ENCODE measurements at places on chromosomes 11 and 22.
A peak's percentile ranks its signal among the peaks of the same experiment; 100 is the strongest.

DNA sequence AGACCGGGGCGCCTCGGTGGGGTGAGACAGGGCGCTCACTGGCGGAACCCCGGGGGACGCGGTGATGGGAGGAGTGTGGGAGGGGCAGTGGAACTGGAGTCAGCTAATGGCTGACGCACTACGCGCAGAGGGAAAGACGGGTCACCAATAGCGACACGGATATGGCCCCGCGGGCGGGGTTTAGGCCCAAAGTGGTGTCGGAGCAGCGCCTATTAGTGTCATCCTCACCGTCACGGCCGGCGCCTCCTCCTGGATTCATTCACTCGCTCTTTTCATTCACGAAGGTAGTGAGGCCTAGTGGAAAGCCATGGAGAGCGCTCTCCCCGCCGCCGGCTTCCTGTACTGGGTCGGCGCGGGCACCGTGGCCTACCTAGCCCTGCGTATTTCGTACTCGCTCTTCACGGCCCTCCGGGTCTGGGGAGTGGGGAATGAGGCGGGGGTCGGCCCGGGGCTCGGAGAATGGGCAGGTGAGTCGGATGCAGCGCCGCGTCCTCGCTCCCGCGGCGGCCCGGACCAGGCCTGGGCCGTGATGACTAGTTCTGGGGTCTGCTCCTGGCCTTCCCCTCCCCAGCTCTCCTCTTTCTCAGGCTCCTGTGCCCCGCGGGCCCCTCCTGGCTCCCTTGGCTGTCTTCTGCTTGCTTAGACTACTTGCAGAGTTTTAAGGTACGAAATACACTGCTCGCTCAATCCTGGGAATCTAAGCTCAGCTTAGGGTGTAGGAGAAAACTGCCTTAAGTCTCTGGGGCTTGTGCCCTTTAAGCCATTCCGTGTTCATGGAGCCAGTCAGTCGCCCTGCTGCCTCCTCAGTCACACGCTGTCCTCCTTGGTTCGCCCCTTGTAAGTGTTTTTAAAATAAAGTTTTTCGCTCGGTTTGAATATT lies at the start of gene HSD17B12:
Gene HSD17B12, plus strand, starts transcription at position 218 of the 880 bp plus-strand sequence. Its CDS starts 90 bp downstream, at position 308.
- peak; percentile 92 for DNase-seq

- no peak for DNase-seq
Measured at GRCh38 chr22:38132794-38133193, 22.3 kb upstream of the BAIAP2L2 start.

GRCh38 chr11:1967641-1968225 lies 20.6 kb downstream of the MRPL23 start:
- no peak for DNase-seq

GRCh38 chr11:104583857-104584256 lies 314.4 kb downstream of the CASP12 start:
- no peak for DNase-seq

GRCh38 chr11:68741463-68741862 lies 9.9 kb downstream of the TESMIN start:
- no peak for DNase-seq

Measured in GM19239 (cell line).